Choroid plexus epithelial cell (primary cell): ENCODE measurements at places on chromosomes 7 and 10.

DNA sequence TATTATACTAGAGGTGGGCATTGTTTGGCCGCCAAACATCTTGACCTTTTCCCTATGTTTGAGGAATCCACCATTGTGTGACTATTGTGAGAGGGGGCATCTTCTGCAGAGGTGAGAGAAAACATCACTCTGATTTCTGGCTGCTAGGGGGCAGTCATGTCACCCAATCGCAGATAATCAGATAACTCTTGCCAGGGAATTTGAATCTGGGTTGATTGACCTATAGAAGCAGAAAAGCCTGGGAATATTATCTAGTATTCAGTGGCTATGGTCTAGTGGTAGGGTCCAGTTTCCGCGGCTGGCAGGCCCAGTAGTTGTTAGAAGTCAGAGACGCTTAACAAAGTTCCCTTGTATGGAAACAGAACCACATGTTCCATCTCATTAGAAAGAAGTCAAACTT, 808.5 kb downstream of the PHTF2 start:
- peak; percentile 10 for DNase-seq

- DNase-seq = no peak
Measured at GRCh38 chr7:43791-44540, 148.4 kb upstream of the FAM20C start.

DNA sequence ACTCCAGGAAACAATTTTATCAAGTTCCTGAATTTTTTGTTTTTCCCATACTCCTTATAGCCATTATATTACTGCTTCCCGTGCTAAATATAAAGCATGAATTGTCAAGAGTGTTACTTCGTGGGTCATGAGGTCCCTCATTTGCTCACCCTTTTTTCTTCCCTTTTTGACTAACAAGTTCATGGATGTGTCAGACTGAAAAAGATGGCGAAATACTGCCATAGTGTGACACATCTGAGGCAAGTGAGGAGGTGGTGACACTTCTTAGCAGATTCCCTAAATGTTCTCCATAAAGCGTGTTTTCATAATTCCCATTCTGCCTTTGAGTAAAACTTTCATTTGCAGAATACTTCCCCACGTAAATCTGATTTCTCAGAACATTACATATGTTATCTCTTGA, 269.6 kb upstream of the FZD1 start:
- no peak for DNase-seq

DNA sequence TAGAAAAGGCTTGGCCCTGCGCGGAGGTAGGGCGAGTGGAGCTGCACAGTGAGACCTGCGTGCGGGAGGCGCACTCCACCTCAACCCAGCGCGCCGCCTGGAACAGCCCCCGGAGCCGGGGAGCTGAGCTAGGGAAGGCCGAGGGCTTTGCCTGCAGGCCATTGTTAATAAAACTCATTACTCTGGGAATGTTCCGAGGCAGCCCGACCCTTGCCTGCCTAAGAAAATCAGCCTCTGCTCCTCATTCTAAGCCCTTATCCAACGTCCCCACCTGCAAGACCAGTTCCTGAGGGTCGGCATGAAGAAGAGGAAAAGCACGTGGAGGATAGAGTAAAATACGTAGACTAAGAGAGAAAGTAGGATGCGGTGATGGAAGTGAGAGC, 55.3 kb downstream of the C7orf25 start:
- no peak for DNase-seq

DNA sequence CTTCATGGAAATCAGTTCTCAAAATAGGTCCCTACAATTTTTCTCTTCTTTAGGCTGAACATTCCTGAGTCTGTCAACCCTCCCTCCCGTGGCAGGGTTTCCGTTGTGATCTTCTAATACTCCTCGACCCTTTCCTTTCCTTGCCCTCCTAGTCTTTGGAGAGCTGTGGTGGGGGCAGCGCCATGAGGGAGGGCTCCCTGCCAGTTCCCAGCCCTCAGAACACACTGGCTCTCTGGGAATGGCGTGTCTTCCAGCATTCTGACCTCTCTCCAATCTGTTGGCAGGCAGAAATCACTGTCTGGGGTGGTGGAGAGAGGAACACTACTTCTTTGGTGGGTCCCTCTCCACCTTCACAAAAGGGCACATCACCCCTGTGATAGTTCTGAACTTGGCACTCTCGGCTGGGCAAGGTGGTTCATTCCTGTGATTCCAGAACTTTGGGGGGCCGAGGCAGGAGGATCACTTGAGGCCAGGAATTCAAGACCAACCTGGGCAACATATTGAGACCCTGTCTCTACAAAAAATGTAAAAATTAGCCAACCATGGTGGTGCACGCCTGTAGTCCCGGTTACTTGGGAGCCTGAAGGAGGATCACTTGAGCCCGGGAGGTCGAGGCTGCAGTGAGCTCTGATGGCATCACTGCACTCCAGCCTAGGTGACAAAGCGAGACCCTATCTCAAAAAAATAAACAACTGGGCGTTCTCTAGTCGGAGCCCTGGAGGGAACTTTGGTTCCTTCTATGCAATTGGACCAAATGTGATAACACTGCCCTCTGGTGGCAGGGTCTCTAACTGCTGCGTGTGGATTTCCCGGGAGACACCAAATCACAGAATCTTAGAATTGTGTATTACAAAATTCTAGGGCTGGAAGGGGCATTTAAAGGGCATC, 13.1 kb upstream of the ARPC1A start:
- peak; percentile 72 for DNase-seq

GRCh38 chr10:4243651-4244050, 458.6 kb upstream of the KLF6 start:
- peak; percentile 100 for DNase-seq

- DNase-seq = no peak
Measured at GRCh38 chr10:58721601-58722281, 209.1 kb downstream of the BICC1 start.

- DNase-seq = no peak
Measured at GRCh38 chr10:100761191-100761590, 15.8 kb downstream of the PAX2 start.

DNA sequence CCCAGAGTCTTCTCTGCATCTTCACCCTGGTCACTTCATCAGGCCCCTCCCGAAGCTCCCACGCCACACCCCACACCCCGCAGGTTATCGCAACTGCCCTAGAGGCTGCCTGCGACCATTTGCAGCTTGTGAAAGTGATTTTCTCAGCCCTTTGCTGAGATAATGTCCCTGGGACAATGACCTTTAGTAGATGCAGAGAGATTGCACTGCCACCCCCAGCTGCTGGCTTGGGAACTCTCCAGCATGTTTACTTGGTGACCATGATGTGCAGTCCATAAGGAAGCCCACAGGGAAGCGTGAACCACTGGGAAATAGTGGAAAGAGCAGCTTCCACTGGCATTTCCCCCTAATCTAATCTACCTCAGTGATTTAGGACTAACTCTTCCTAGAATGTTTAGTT, 97.3 kb downstream of the WNT2 start:
- no peak for DNase-seq

- no peak for DNase-seq
Measured at GRCh38 chr10:42997849-42998165, 79.1 kb upstream of the RET start.

DNA sequence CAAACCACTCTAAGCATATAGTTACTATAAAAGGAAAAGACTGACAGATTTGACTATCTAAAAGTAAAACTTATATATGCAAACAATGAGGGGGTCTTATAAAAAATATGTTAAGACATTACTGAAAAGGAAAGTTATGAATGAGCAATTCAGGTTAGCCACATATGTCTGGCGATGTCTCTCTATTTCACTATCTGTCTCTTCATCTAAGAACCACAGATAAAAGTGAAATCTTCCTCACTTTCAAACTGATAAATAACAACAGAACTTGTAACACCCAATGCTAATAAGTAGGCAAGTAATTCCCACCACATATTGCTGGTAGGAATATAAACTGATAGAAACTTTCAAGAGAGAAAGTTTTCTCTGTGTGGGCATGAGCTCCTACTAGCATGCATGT, 138.2 kb downstream of the CHCHD3 start:
- no peak for DNase-seq

- peak; percentile 49 for DNase-seq
Measured at GRCh38 chr7:93558705-93559614, 15.6 kb downstream of the CALCR start.

DNA sequence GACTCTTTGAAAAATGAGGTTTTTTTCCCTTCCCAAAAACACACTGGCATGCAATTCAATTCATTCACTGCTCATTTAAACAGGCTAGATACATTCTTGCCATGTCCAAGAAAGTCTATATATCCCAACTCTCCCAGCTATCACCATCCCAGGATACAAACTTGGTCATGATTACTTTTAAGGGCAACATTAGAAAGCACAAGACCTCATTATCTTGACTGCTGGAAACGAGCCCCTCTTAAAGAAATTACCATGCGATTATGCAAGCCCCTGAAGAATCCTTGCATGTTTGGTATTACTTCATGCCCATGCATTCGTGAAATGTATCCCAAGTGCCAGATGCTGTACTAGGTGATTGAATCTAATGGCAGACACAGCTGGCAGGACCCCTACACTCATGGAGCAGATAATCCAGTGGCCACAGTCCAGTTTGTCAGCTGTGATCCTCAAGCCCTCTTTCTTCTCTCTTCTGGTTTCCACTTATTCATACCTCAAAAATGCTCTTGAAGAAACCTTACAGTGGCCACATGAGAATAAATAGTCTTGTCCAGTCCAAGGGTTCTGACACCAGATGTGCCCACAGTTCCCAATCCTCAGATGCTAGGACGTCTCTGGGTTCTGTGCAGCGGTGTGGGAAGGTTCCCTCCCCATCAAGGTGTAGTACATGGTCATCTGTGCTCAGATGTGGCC, 103.7 kb upstream of the HABP2 start:
- DNase-seq = no peak

DNA sequence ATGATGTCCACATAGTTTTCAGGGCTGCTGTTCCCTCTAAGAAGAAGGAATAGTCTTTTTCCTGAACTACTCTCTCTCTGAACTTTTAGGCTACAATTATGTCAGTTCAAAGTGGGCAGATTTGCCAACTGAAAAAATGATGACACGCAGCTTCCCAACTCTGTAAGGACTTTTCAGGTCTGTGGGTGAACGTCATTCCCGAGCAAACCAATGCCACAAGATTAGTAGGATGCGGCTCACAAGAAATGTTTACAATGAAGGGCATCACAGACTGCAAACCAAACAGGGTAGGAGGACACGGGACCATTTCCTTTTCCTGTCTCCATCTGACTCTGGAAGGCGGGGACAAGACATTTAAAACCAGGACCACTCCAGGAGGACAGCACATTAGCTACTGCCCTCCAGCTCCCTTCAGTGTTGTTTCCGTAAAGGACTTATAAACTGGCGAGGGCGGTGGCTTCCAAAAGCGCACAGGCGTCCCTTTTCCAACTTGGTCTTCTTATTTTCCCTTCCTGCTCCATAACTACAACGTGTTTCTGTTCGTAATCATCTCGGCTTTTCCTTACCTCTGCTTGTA, 539 bp upstream of the MKLN1 start:
- peak; percentile 71 for DNase-seq

DNA sequence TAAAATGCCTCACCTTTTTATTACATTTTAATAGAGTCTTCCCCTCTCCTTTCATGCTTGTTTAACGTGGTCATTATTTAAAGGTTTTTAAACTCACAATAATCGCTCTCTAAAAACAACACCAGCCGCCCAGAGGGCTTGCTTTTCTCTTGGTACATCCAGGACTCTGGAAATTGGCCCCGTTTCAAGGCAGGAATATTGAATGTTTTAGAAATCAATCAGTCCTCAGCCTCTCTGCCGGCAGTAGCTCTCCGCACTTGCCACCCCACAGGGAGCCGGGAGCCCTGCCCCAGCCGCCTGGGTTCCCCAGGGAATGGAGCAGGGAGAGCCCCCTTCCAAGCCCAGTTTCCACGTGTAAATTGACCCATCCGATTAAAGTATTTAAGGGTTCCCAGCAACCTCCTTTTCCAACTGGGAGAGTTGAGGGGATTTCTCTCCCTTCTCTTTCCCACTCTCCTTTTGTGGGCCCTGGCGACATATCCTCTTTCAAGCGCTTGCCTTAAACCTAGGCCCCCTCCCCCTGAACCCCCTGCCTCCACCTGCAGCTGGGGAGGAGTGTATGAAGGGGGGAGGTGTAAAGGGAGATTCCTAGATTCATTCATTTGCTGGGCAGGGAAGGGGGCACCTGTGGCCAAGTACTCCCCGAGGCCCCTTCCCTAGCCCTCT, 1.9 kb downstream of the FGF8 start:
- no peak for DNase-seq

DNA sequence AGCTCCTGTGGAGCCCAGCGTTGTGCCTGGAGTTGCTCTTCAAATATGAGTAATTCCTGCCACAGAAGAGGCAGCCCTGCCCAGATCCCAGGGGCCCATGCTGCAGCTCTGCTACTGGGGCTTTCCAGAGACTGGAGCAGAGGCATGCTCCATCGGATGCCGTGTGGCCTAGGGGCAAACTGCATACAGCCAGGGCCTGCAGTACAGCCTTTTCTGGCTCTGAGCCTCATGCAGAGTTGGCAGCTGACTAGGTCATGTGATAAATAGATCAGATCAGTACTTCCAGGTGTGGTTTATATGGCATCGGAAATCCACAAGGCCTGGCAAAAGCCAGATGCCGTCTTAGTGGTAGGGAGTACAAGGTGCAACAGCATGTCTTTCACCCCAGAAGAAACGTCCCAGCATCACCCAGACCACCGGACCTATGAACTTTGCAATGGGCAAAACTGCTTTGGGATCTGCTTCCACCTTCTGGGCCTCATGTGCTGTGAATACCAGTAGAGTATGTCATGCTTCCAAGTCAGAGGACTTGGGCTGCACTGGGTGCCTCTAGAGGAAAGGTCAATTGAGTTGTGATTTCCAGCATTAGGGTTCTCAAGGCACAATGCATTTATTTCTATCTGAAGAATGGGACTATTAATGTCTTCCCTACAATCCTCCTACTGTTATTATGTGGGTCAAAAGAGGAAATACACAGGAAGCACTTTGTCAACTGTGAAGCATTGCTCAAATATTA, 250.7 kb upstream of the ZNF32 start:
- no peak for DNase-seq

- no peak for DNase-seq
Measured at GRCh38 chr10:70932392-70933196, 44.2 kb upstream of the PCBD1 start.

DNA sequence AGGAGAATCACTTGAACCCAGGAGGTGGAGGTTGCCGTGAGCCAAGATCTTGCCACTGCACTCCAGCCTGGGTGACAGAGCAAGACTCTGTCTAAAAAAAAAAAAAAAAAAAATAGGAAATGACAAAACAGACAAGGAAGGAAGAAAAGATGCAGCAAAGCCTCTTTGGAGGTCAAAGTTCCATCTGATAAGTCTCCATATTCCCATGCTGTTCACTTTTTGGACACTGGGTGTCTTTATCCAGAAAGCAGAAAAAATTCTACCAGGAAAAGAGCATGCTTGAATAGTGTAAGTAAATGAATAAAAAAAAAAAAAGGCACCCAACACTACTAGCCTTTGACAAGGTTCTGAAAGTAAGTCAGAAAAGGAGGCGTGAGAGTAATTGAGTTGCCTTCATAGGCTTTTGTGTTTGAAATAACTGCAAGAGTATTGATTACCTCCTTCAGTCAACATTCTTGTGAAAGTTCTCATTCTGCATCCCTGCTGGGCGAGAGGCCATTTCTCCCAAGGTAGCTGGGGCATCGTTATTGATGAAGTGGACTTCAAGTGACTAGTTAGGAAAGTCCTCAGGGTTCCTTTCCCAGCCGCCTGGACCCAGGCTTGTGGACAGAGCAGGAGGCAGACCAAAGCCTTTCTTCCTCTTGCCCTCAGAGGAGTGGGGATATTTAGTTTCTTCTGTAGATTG, 133.3 kb upstream of the KIF5B start:
- DNase-seq = peak; percentile 47

GRCh38 chr10:59877191-59877671, 29.1 kb downstream of the CCDC6 start:
- DNase-seq = peak; percentile 82

GRCh38 chr10:69453795-69454194, 2.5 kb downstream of the TSPAN15 start:
- no peak for DNase-seq
